Stimulated activated effector memory CD8-positive, alpha-beta T cell treated with anti-CD3 and anti-CD28 coated beads, Interleukin-12 subunit alpha, Interleukin-12 subunit beta, amount 100 ng/mL, for 72 hours (primary cell): ENCODE measurements at places on chromosomes 2 and 18.

- no peak for DNase-seq
Measured at GRCh38 chr18:22469061-22469734, 51.5 kb upstream of the CTAGE1 start.

DNA sequence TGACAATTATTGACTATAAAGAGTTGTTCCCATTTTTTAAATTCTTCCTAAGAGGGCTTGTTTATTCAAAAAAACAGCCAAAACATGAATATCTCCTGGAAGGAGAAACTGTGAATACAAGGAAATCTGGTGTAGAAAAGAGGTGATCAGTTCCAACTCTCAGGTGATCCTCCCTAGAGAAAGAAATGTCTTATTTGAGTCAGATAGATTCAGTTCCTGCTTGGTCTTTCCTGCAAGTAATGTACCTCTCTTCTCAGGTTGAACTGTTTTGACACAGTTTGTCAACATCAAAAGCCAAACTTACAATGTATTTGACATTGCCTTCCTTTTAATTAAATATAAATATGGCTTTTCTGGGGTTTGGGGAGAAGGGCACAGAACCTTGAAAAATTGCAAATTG lies 567.4 kb downstream of the ARHGAP15 start:
- DNase-seq: no peak

- DNase-seq: no peak
Measured at GRCh38 chr2:99810225-99810624, 320.4 kb upstream of the REV1 start.

- DNase-seq: no peak
Measured at GRCh38 chr2:218418717-218419458, at the start of gene VIL1. Gene VIL1, plus strand, starts transcription at chr2:218419123. Its CDS starts 4,656 bp downstream, at chr2:218423779.

- DNase-seq: no peak
Measured at GRCh38 chr2:153557211-153557610, 78.6 kb upstream of the RPRM start.

DNA sequence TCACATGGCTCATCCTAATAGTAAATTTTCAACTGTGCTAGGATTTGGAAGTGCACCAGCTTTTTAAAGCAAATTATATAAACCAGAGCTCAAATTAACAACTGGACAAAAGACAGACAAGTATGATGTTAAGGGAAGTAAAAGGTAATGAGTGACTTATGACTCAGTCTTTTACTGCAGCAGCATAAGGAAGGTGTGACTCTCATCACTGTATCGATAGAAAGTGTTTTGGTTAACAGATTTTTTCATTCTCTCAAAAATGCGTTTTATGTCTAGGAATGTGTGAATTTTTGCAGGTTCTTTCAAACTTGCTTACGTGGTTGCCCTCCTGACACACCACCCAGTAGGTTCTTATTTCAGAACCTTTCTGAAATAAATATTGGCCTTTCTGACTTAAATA lies 244.2 kb upstream of the BOD1L2 start:
- no peak for DNase-seq

GRCh38 chr2:202378662-202379358 lies 2.7 kb downstream of the BMPR2 start:
- no peak for DNase-seq

- no peak for DNase-seq
Measured at GRCh38 chr2:14188446-14188845, 444.1 kb upstream of the LRATD1 start.

DNA sequence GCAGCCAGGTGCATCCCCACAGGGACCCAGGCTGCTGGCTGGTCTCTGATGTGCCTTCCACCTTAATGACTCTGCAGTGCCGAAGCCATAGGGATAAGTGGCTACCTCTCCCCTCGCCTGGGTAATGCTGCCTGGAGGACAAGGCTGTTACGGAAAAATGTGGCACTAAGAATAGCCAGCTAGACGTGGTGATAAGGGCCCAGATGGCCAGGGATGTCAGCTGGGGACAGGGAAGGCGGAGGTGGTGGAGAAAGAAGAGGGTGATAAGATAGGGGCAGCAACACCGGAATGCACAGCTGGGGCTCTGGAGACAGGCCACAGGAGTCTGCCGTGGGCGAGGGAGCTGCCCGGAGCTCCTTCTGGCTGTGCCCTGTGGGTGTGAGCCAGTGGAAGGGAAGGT lies 170.6 kb downstream of the FHOD3 start:
- DNase-seq: no peak

DNA sequence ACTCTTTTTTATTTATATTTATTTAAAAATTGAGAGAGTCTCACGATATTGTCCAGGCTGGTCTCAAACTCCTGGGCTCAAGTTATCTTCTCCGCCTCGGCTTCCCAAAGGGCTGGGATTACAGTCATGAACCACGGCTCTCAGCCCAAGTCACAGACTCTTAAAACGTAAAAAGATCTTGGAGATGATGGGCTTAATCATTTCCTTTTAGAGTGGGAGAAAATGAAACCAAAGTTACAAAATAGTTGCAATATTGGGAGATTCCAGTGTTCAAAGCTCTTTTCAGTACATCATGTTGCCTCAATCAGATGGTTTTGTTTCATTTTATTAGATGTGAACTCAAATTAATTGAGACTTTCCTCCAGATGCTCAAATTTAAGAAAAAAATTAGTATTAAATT lies 151.4 kb upstream of the XPO1 start:
- DNase-seq: no peak

- DNase-seq: no peak
Measured at GRCh38 chr2:126966601-126967000, 67.9 kb downstream of the TEX51 start.

GRCh38 chr2:190023860-190024259 lies 38.7 kb downstream of the MSTN start:
- no peak for DNase-seq

DNA sequence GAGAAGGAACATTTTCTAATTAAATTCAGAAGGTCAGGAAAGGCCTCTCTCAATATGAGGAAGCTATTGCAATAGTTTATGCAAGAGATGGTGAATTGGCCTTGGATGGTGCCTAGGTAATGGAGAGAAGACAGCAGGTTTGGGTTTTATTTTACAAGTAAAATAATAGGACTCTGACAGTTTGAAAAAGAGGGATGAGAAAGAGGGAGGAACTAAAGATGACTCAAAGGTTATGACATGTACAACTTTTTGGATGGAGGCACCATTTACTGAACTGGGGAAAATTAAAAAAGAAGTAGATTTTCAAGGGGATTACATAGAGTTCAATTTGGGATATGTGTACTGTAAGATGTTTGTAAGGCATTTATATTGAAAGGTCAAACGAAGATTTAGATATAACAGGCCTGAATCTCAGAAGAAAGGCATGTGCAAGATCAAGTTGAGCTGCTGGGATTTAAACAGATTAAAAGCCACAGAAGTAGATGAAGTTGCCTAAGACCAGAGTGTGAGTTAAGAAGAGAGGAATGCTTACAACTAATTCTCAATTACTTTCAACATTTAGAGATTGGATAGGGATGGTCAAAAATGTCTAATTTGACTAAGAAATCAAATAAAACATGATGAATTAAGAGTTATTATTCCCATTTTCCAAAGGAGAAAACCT lies 12.3 kb upstream of the ASNSD1 start:
- DNase-seq: no peak

GRCh38 chr2:152304836-152305235 lies 30.1 kb upstream of the FMNL2 start:
- DNase-seq: no peak

- no peak for DNase-seq
Measured at GRCh38 chr2:95674186-95674585, 82.4 kb downstream of the TRIM43 start.

DNA sequence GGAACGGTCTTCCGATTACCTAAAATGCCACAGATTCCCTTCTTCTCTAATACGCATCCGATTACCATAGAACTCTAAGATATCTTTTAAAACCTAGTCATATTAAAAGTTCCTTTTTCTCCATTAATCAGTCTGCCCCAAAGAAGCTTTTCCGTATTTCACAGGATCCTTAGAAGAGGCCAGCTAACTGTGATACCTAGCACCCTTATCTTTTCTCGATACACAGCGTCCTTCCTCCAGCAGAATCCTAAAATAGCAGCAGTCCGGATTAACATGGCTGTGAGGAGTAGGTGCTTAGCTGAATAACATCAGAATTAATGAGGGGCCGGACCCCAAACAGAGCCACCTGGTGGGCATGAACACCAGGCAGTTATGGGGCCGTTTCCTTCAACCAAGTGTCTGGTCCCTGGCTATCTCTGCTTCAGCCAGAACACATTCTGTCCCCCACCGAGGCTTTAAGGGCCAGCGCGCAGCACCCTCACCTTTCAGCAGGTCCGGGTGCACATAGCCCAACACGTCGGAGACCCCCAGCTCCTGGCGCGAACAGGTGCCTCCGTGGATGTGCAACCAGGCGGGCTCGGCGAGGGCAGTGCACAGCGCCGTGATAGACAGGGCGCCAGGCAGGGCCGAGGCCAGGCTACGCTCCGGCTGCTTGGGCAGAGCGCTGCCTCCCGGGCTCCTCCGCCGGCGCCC lies 995 bp downstream of the TMEM127 start:
- DNase-seq: peak; percentile 7

DNA sequence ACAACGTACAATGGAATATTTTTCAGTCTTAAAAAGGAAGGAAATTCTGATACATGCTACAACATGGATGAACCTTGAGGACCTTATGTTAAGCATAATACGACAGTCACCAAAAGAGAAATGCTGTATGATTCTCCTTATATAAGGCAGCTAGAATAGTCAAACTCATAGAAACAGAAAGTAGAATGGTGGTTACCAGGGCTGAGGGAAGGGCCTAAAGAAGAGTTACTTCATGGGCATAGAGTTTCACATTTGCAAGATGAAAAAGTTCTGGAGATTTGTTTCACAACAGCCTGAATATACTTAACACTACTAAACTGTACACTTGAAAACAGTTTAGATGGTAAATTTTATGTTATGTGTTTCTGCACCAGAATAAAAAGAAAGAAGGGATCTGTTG lies 113.3 kb downstream of the GALNT1 start:
- DNase-seq: no peak

DNA sequence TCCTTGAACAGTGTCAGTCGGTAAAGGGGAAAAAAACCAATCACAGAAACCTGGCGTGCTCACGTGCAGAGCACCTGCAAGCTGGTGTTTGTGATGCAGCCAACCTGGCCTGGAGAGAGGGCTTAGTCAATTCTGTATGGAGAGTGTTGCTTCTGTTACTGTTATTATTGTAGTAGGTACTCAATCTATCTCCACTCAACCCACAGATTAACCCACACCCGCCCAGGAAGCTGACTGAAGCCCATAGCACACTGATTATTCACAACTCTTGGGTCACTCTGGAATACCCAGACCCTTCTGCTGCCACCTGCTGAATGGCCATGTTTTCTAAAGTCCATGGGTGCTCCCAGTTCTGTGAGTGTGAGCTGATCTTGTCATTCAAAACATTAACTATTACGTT lies 53.9 kb downstream of the TNFRSF11A start:
- DNase-seq: no peak

DNA sequence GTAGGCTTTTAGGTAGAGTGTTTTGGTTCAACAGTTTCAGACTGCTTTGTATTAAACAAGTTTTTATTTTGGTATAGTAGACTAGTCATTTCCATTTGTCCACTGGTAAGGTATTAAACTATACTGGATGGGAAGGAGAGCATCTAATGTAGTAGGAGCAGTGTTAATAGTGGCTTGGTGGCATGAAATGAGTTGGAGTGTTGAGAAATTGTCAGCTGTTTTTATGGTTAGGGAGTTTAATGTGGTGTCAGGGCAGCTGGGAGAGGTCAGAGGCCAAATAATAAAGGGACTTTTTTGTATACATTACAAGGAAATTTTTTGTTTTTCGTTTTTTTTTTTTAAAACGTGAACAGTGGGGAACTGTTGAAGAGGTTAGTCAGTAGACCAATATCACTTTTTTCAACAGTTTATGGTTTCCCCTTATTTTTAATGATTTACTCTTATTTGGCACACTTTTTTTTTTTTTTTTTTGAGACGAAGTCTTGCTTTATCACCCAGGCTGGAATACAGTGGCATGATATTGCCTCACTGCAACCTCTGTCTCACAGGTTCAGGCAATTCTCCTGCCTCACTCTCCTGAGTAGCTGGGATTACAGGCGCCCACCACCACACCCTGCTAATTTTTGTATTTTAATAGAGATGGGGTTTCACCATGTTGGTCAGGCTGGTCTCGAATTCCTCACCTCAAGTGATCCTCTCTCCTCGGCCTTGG lies 21.2 kb downstream of the ACTR3 start:
- no peak for DNase-seq

DNA sequence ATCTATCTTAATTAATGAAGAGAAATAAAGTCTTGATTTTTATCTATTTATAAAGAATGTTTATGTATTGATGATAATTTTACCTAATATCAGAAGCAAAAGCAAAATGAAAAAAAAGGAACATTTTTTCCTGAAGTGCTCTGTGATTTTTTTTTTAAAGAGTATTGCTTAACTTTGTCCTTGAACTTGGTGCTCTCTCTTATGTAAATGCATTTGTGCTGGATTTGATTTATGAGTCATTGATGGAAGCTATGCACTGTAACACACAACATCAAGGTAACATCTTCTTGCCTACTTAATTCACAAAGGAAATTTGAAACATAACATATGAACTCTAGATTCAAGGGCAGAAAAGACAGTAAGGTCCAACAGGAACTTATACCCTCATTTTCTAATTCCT lies 312.9 kb upstream of the CDH19 start:
- no peak for DNase-seq

GRCh38 chr18:21897811-21898210 lies 157.2 kb downstream of the MIB1 start:
- peak; percentile 54 for DNase-seq

DNA sequence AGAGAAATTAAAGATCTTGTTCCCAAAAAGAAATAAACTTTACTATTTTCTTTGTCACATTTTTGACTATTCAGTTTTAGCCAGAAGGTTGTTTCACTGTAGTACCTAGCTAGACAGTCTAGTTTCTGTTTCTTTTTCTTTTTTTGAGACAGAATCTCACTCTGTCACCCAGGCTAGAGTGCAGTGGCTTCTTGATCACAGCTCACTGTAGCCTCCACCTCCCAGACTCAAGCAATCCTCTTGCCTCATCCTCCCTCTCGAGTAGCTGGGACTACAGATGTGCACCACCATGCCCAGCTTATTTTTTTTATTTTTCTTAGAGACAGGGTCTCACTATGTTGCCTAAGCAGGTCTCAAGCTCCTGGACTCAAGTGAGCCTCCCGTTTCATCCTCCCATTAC lies 2.2 kb downstream of the RBM45 start:
- DNase-seq: no peak

- DNase-seq: no peak
Measured at GRCh38 chr2:216516730-216517350, 18.2 kb downstream of the RPL37A start.

DNA sequence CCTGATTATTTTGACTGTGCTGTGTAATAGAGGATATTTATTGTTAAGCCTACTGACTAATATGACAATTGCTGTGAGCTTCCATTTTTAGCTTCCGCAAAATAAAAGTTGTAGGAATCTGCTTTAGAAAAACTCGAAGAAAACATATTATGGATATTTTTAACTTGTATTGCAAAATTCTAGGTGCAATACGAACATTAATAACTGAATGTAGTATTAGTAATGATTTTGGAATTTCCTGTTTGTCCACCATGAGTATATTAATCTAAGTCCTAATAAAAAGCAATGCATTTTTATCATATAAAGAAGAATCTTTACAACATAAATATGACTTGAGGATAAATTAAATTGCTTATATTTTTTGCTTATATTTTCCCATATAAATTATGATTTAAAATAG lies 2.4 kb upstream of the DSC3 start:
- DNase-seq: no peak
